ENCODE measurements at places on chromosomes 16 and 17.

DNA sequence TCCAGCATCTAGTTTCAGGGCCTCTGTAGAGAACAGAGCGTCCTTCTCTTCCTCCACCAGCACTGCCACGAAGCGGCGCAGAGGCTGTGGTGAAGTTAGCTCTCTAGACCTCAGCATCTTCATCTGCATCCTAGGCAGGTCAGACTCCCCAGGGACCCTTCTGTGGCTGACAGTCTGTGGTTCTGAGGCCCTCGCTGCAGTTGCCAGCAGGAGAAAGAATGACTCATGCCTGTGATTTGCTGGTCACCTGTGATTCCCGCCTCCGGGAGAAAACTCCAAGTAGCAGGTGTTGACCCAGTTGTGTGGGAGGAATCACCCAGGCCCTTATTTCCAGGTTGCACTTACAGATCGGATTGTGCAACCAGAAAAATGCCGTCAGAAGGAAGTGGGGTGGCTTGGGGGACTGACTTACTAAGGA is 117.3 kb upstream of the CACNG5 start:
- DNase-seq, result no peak

DNA sequence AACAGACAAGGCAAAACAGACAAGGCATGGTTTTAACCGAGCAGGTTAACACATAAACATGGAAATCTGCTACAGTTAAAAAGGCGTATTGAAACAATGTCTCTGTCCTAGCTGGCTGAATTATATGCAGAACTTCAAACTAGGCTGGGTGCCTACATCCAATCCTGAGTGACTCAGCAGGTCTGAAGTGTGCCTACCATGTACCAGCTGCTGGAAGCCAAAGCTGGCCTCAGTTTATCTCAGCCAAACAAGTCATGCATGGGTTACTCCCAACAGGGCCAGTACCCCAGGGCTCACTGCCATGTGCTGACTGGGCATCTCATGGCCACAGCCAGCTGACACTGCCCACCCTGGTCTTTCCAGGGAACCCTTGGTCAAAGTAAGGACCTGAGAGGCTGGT is 4.0 kb downstream of the C1QBP start:
- DNase-seq, result no peak

DNA sequence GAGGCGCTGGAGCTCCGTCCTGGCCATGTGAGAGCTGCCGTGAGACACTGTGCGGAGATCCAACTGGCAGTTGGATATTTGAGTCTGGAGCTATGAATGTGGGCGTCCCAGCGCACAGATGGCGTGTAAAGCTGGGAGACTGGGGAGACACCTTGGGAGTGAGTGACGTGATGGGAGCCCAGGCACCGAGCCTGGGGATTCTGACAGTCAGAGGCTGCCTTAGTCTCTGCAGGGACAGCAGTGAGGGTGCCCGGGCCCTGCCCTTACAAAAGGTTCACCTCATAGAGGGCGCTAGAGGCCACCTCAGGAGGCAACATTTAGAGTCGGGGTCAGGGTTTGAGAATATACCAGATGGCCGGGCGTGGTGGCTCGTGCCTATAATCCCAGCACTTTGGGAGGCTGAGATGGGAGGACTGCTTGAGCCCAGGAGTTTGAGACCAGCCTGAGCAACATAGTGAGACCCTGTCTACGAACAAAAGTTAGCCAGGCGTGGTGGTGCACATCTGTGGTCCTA is 194.1 kb upstream of the GSE1 start:
- DNase-seq, result no peak

- DNase-seq, result peak; percentile 48
Measured at GRCh38 chr17:42891539-42892152, 9.0 kb upstream of the G6PC1 start.

DNA sequence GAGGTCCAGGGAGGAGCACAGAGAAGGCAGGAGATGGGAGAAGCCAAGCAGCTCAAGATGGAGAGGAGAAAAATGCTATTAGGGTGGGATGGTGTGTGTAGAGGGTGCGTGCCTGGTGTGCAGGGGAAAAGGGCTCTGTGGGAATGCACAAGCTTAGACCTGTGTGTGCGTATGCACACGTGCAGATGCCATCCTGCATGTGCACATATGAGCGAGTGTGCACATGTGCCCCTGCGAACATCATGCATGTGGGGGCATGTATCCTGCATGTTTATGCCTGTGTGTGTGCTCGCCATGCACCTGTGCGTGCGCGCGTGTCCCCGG is 438 bp upstream of the KCNJ12 start:
- no peak for DNase-seq

DNA sequence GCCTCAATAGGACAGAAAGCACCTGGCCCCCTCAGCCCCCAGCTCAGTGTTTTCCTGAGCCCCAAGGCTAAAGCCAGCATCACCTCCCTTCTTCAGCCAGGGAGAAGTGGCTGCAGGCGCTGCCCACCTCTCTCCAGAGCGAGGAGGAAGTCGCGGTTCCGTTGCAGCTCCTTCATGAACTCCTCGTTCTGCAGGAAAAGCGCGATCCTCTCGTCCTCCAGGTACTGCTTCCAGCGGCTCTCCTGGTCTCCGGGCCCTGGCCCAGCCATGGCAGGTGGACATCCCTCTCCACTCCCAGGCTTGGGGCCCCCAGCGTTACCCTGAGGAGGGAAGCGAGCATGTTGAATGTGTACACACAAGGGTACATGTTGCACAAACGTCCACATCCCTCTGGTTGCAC is 22.7 kb upstream of the MRPS23 start:
- DNase-seq, result no peak

DNA sequence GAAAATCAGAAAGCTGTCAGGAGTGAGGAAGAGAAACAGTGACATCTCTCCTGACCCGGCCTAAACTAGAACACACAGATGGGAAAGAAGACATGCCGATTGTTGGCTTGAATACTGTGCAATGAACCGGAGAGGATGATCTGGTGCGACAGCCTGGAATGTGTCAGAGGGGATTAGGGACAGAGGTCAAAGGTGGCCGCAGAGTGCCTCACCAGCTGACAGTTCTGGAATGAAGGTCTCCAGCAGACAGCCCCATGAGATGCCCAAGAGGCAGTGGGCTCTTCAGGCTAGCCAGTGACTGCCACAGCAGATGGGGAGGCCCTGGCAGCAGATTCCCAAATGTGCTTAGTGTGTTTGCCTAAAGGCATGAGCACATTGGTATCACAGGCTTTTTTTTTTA is 623.2 kb downstream of the CDH8 start:
- DNase-seq, result no peak

DNA sequence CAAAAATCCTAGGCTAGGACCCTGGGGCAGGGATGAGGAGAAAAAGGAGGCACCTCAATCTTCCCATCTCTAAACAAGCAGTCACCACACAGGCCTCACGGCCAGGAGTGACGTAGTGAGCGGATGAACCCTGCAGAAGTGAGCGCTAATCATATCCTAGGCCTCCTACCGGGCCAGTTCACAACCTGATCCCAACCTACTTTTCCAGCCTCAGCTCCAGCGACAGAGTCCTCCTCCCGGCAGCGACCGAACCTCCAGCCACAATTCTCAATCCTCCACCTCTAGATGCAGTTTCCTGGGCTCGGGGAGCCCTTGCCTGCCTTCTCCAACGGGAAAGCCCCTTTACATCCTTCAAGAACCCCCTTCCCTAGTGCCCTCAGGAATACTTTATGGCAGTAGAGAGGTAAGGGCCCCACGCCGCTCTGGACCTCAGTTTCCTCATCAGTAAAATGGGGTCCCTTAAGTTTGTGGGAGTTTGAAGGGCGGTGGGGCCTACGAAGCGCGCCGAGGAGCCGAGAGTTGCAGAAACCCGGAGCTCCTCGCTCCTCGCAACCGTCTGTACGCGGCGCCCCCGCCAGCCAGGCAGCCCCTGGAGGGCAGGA is 1.4 kb downstream of the ZNF668 start:
- no peak for DNase-seq

DNA sequence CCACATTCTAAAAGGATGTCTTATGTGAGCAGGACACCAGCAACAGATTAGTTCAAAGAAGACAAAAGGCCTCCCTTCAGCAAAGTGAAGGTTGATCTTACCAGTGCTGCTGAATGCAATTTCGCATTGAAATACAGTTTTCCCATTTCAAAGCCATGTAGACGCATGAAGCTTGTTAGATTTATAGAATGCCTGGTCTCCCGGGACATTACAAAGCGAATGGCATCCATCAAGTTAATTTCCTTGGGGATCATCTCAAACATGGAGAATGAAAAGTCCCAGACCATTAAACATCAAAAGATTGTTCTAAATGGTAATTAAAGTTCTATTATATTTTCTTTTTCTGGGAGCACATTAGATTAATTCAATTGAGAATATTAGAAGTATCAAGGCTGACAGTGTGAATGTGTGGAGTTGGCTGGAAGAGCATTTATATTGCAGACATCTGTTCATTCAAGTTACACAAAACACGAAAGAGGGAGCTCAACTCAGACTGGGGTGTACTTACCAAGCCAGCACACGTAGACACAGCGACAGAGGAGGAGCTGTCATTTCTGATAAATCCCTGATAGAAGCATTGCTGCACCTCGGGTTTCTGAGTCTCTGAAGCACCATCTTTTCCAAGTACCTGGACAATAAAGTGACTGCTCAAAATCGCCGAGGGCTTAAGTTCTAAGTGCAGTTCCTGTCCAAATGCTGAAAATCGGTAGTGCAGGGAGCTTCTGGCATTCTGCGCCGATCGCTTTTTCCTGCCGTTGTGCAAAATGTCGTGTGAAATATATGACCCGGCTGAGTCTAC is 3.8 kb downstream of the ADAMTS18 start:
- no peak for DNase-seq

GRCh38 chr17:17564896-17565295 is 26.6 kb downstream of the PEMT start:
- no peak for DNase-seq

DNA sequence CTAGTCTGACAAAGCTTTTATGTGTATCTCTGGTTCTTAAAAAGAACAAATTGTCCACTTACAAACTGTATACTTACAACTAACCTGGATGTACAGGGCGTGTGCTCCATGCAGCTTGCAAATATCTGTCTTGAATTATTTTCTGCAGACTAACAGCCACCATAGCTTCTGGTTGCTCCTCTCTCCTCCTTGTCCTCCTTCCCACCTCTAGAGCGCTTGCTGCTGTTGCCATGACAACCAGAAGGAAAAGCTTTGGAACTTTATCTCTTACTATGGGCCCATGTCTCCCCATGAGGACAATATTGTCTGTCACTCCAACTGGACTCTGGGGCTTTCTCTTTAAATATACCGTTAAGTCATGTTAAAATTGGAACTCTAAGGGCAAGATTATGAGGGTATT is 71.5 kb upstream of the DHX40 start:
- no peak for DNase-seq

GRCh38 chr17:13962716-13963240 is 106.5 kb upstream of the COX10 start:
- DNase-seq, result no peak

GRCh38 chr17:81665205-81666091 is 957 bp downstream of the OXLD1 start:
- DNase-seq, result no peak

DNA sequence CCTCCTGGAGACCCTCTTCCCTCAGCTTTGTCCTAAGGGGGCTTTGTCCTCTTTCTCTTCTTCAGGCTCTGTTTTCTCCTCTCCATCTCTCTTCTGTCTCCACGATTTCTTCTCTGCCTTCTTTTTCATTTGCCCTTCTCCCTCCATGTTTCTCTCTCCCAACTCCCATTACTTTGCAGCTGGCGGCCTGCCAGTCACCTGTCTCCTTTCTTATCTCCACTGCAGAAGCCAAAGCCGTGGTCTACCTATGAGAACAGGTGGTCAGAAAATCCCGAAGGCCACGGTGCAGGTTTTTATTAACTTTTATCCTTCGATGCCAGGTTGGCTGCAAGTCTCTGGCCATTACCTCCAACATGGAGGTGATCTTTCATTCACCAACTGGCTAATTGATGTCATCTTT is 45.1 kb downstream of the FZD2 start:
- no peak for DNase-seq

GRCh38 chr17:8287651-8288335 is 677 bp upstream of the RANGRF start:
- DNase-seq, result no peak
